CD4-positive, alpha-beta T cell treated with Interleukin-10 for 1 hour (primary cell): ENCODE measurements at places on chromosomes 16 and 17.
A peak's percentile ranks its signal among the peaks of the same experiment; 100 is the strongest.

DNA sequence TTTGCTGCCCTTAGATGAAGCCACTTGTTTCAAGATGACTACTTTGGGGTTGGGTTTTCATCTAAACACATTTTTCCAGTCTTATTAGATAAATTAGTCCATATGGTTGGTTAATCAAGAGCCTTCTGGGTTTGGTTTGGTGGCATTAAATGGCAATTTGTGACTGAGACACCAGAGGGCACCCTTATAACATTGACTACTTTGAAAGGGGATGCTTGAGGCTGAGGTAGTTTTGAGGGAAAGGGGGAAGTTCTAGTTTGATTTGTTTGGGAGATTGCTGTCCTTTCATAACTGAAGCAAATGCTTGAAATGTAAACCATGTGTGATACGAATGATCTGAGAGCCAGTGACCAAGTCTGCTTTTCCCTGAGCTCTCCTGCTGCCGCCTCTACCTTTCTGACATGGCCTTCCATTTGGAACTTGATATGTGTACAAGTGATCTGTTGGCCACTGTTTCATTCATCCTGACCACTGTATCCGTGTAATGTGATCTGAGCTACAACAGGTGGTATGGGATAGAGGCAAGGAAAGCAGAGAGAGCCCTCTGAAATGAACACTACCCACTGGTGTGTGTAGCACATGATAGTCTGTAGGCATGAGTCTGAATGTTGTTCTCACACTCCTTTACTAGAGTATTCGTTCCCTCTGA is 5.8 kb upstream of the RARA start:
- DNase-seq: peak; percentile 81

GRCh38 chr16:23318639-23319038 is 16.5 kb downstream of the SCNN1B start:
- DNase-seq: no peak

- no peak for DNase-seq
Measured at GRCh38 chr17:74529243-74529642, 2.0 kb downstream of the CD300LB start.

DNA sequence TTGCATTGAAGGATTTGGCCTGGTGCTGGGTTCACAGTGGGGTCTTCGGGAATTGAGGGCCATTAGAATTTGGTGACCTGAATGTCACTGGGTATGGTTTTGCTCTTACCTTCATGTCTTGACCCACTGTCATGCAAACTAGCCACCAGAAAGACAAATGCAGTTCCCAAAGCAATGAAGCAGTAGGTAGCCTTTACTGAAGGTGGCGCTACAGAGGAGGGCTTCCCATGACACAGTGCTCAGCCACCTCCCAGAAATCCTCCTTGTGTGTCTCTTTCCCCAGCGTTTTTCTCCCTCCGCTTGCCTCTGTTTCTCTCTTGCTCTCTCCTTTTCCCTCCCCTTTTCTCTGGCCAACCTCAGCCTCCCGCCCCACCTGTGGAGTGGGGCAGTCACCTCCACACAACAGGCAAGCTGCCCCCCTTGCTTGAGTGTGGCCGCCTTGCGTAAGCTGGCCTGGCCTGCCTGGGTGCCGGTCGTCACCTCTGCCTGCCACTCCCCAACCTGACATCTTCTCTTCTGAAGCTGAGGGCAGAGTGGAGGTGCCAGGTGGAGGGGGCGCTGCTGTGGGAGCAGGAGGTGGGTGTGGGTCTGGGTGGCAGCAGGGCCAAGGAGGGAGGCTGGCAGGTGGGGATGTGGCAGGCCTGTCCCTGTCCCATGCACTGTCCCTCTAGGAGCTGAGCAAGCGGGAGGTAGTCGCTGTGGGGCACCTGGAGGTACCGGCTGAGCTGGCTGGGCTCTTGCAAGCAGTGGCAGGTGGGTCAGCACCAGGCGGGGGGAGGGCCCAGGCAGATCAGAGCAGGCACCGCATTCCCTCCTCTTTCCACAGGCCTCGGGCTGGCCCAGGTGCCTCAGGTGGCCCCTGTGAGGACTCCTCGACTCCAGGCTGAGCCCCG is 34.7 kb downstream of the MYO15A start:
- DNase-seq: no peak

- DNase-seq: no peak
Measured at GRCh38 chr16:83854420-83854819, 44.5 kb upstream of the MLYCD start.

GRCh38 chr16:1953734-1954133 is 755 bp downstream of the RPL3L start:
- DNase-seq: no peak
